AML-193 (cell line): ENCODE measurements at places on chromosomes 7 and 10.

DNA sequence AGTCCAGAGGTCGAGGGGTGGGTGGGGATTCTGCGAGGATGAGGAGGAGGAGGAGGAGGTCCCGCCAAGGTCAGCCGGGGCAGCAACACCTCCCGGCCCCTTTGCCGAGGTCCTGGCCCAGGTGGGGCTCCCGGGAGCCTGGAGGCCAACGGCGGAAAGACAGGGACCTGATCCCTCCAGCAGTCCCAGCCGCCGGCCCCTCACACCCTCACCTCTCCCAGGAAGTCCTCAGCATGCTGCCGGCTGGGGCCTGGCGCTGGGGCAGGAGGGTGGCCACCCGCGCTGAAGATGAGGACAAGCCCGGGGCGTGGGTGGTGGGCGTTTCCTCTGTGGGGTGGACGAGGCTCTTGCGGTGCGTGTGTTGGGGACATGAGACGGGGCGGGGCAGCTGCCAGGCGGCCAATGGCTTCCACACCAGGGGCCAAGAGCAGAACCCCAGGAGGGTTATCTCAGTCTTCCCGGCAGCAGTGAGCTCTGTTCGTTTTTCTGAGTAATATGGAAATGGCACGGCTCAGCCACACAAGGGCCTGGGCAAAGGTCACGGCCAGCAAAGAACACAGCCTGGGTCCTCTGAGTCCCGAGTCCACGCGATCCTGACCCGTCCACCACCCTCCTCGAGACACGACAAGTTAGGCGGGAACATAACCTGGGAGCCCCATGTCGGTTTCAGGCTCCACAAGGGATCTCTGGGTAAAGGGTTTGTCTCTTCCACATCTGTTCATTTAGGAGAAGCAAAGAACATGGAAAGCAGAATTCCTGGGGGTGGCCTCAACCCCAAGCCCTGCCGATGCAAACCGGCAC lies 82.9 kb upstream of the PDGFA start:
- no peak for DNase-seq

DNA sequence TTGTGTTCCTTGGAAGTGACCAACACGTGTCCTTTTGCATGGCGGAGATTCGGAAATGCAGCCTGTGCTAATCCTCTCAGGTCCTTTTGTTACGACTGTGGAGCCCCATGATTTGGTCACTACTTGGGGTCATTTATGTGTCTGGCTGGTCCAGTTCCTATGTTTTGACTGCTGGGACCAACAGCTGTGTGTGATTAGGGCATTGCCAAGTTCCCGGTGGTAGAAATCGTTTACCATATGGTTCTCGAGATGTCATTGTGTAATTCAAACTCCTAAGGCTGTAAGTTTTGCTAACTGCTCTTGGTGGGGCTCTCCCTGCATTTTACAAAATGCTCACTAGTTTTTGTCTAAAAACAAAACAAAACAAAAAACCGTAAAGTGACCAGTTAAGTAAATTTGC lies 62.0 kb downstream of the CCNY start:
- DNase-seq = no peak

- DNase-seq = no peak
Observed at GRCh38 chr10:77380723-77381122, 256.9 kb downstream of the KCNMA1 start.

DNA sequence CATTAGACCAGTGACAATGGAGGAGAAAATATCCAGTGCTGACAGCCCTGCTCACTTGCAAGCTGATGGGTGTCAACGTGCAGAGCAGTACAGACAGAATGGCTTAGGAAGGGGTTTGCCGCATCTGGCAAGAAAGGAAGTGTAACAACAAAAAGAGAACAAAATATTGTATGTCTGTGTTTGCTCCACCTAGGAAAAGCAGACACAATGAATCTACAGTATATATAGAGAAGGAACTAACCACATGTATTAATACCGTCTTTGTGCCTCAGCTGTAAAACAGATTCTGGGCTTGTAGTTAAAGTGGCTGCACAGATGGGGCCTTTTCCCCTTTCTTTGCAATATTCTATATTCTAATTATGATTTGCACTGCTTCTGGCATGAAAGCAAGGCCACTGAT lies 281.1 kb upstream of the MEOX2 start:
- no peak for DNase-seq

- no peak for DNase-seq
Observed at GRCh38 chr7:83850125-83850524, 201.2 kb upstream of the SEMA3E start.

GRCh38 chr10:117689566-117689965 lies 147.0 kb downstream of the EMX2 start:
- no peak for DNase-seq

GRCh38 chr10:110843031-110843430 lies 28.7 kb upstream of the PDCD4 start:
- no peak for DNase-seq

DNA sequence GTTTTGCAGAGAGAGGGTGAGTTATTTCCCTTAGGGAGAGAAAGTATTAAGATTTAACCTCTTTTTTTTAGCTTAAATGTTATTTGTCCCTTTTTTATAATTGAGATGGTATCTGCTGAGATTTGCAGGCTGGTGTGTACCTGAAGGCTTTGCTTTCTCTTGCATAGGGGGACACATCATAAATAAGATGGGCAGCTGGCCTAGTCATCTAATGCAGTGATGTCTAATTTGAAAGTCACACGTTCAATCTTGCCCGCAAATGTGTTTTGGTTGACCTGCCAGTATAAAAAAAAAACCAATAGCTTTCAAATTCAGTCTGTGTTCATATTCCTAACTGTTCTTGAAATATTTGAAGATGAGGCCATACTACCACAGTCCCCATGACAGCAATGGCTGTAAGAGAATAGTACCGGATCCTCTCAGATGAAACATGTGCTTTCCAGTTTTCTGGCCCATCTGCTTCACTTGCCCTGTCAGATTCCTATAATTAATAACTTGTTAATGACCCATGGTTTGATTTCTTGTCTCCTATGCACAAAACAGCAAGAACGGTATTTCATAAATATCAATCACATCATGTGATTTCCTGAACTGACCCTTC lies 914.2 kb downstream of the IPMK start:
- DNase-seq = no peak

- DNase-seq = no peak
Observed at GRCh38 chr7:7416031-7416858, 119.4 kb downstream of the COL28A1 start.

GRCh38 chr7:79227044-79227443 lies 226.4 kb downstream of the MAGI2 start:
- DNase-seq = no peak

DNA sequence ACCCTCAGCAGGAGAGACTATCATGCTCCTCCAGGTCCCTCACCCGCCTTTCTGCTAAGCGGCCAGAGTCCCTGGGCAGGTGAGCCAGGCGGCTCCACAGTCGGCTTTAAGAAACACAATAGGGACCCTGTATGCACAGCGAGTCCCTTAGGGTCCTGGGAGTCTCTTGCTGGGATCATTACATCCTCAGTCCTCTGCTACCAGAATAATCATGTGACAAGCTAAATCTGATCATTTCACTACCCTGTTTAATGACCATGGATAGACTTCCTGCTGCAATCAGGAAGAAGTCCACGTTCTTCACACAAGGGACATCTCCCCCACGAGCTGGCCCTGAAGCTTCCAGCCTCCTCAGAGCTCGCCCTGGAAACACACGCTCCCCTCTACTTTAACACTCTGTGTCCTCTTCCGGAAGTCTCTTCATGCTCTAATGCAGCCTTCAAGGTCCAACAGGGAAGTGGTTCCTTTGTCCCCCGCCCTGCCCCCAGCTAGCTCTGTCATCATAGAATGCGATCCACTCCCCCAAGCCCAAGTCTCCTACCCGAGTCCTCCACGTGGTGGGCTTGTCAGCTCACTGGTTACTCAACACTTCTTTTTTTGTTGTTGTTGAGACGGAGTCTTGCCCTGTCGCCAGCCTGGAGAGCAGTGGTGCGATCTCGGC lies 101.5 kb downstream of the RNF216 start:
- no peak for DNase-seq

GRCh38 chr10:13439313-13440184 lies 89.3 kb downstream of the BEND7 start:
- no peak for DNase-seq

- DNase-seq = no peak
Observed at GRCh38 chr10:84907461-84908009, 579.1 kb downstream of the CCSER2 start.

DNA sequence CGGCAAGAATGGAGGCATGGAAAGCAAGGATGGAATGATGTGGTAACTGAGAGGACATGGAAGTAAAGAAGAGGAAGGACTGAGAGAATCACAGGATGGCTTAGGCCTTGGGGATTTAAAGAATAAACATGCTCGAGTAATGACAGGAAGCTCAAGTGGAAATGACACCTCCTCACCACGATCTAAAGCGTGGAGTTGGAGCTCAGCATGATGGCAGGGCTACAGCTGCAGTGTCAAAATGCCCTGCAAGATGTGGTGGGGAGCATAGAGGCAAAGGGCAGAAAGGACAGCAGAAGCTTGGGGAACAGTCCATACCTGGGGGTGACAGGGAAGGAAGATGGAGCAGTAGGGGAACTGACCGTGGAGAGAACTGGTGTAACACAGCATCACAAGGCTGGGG lies 229.5 kb upstream of the PLXNA4 start:
- no peak for DNase-seq

DNA sequence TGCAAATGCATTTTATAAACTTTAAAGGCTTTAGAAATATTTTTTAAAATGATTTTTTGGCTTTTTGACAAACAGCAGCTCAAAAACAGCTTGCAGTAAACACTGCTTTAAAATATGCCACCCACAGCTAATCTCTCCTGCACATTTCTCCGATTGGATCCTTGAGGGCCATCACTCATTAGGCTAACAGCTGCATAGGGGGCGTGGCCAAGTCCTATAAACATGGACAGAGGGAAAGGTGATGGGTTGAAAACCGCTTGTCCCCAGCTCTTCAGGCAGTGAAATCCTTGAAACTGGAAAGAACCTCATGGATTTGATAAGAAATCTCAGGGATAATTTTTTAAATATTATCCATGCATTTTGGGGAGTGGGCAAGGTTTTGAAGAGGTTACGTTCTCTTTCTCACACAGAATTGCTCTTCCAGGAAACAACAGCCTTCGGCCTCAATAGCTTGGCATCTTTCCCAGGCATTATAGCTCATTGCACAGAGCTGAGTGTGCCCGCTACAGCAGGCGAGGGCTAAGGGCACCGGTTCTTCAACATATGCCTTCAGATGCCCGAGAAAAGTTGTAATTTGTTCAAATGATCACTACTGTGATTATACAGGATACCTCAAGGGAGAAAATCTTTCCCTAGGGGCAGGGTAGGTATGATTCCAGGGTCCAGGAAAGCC lies 1.7 kb downstream of the PLEKHS1 start:
- DNase-seq = no peak

DNA sequence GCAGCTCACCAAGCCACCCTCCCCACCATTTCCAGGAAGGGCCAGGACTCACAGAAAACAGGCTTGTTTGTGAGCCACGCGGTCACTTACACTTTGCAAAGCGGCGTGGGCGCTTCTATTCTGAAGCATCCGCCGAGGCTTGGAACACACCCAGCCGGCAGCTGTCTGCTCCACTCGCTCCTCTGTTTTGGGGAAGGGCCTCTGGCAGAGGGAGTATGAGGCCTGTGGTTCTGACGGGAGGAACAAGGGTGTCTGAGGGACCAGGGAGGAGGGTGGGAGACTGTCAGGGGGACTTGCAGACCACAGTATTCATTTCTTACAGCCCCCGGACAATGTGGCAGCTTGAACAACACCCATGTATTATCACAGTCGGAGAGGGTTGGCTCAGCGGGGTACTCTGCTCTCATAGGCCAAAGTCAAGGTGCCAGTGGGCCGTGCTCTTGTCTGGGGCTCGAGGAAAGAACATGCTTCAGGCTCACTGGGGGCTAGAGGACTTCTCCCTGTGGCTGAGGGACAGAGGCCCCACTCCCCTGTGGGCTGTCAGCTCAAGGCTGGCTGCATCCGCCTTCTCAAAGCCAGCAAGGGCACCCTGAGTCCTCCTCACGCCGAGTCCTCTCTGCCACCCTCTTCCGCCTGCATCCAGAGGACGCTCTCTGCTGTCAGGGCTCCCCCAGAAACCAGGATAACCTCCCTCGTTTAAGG lies 60.4 kb upstream of the FAM20C start:
- no peak for DNase-seq

DNA sequence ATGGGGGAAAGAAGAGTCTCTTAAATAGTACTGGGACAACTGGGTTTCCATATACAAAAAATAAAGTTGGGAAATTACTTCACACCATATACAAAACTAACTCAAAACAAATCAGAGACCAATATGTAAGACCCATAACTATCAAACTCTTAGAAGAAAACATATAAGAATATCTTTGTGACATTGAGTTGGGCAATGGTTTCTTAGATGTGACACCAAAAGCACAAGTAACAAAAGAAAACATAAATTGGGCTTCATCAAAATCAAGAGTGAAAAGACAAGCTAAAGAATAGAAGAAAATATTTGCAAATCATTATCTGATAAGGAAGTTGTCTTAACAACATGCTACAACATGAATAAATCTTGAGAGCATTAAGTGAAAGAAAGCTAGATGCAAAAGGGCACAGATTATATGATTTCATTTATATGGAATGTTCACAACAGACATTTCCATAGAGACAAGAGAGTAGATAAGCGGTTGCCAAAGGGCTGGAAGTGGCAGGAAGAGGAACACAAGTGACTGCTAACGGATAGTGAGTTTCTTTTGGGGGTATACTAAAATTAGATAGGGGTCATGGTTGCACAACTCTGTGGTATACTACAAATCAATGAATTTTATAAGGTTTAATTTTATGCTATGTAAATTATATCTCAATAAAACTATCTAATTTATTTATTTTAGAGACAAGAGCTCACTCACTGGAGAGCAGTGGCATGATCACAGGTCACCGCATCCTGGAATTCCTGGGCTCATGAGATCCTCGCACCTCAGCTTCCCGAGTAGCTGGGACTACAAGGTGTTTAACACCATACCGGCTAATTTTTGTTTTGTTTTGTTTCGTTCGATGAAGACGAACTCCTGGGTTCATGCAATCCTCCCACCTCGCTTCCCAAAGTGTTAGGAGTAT lies 35.4 kb downstream of the JMJD1C start:
- no peak for DNase-seq
